ENCODE measurements at places on chromosomes 12 and 14.

DNA sequence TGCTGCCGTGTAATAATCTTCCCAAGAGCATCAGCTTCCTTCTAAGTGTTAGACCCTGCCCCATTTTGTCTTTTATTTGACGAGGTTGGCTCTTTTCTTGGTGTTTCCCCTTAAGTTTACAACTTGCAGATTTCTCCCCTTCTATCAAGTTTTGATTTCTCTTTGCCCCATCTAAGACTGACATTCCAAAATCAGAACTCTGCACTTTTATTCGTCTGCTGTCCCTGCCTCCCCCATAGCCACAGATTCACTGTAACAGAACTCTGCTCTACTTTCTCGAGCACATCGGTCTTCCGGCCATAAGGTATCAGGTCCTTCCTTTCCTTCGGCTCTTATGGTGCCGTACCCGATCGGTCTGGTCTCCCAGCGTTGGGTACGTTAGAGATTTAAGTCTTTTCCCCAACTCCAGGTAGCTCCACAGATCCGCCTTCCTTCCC lies 563 bp downstream of the DCP1B start:
- no peak for DNase-seq

GRCh38 chr12:128033473-128033872 lies 233.5 kb upstream of the TMEM132C start:
- DNase-seq, result no peak

DNA sequence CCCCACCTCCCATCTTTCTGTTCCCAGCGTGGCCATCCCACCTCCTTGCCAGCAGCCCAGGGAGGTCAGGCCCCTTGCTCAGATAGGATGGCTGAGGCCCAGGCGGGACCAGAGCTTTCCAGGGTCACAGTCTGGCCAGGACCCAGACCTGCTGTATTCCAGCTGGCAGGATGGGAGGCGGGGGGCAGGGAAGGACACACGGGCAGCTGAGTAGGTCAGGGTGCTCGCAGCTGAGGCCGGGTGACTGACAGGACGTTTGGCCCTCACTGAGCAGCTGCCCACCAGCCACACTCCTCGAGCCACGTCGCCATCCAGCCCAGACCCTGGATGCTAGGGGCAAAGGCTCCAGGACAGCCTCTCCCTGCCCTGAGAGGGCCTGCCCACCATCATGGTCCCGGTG lies 4.0 kb downstream of the NUDT14 start:
- no peak for DNase-seq

DNA sequence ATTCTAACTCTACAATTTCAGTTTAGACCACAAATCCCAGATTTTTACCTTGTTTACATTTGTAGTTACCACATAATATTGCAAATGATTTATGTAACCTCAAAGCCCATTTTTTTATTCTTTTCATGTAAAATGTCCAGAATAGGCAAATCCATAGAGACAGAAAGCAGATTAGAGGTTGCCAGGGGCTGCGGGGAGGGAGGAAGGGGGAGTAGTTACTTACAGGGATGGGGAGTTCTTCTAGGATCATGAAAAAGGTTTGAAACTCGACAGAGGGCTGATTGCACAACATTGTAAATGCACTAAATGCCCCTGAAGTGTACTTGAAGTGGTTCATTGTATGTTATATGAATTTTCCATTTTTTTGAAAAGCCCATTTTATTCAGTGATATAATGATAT lies 66.5 kb downstream of the PPP2R5C start:
- no peak for DNase-seq

GRCh38 chr14:100442498-100443490 lies 119.7 kb downstream of the SLC25A47 start:
- DNase-seq, result no peak

DNA sequence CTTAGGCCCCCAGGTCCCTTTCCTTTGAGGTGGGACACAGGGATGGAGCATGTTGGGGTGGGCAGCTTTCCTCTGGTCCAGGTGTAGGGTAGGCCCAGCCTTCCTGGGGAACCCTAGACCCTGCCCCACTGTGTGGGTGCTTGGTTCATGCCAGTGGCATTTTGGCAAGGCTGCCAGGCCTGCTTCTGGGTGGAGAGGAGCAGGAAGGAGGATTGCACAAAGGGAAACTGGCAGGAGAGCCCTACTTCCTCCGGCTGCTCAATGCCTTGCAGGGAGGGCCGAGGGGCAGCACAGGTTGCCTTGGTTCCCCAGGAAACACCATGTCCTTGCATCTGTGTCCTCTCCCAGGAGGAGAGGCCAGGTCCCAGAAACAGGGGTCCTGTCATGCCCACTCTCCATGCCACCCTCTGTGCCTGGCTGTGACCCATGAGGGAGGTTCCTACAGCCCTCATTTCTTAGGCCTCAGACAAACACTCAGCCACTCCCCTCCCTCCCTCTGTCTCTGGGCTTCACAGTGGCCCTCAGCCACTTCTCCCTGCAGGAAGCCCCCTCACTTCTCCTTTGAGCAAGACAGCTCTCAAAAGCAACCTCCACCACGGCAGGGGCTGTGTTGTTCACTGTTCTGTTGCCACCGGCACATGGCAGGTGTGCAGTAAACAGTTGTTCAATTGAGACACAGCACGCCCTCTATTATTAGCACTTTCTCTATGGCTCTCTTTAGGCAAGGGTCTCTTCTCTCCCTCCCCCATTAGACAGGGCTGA lies 6.8 kb upstream of the KRT80 start:
- no peak for DNase-seq

Measured in CD4-positive, alpha-beta T cell treated with Interleukin-10 for 1 hour (primary cell).